Activated naive CD8-positive, alpha-beta T cell treated with anti-CD3 and anti-CD28 coated beads, Interleukin-2, amount 50 U/mL, for 24 hours (primary cell): ENCODE measurements at places on chromosomes 2 and 18.

- no peaks in the 10 kb centered on the region for H3K27me3 ChIP-seq
- H3K4me1 ChIP-seq = peaks cover 44% of the 10 kb centered on the region
- peaks cover 10% of the 10 kb centered on the region for H3K36me3 ChIP-seq
- peak overlapping the region; percentile 89 for H3K27ac ChIP-seq
- H3K4me3 ChIP-seq = peak overlapping the region; percentile 97
Measured at GRCh38 chr2:197516393-197516761, 511 bp downstream of the MOB4 start.

DNA sequence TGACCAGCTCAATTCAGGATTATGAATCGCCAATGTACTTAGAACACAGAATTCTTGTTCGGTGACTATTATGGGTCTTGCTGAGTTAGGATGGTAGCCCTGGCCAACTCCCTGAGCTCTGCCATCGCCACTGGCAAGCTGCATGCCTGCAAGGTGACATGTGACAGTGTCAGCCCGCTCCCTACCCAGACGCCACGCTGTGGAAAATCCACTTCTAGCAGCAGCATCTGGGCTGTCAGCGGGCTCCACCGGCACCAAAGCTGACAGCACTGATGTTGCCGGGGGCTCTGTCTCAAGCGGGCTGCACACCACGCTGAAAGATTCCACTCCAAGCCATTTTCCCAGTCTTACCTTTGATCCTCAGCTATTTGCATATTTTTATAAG, 100.7 kb downstream of the MYT1L start:
- no peak overlapping the region for H3K27ac ChIP-seq
- H3K27me3 ChIP-seq = no peaks in the 10 kb centered on the region
- H3K4me1 ChIP-seq = no peaks in the 10 kb centered on the region
- H3K4me3 ChIP-seq = no peak overlapping the region
- DNase-seq = no peak

DNA sequence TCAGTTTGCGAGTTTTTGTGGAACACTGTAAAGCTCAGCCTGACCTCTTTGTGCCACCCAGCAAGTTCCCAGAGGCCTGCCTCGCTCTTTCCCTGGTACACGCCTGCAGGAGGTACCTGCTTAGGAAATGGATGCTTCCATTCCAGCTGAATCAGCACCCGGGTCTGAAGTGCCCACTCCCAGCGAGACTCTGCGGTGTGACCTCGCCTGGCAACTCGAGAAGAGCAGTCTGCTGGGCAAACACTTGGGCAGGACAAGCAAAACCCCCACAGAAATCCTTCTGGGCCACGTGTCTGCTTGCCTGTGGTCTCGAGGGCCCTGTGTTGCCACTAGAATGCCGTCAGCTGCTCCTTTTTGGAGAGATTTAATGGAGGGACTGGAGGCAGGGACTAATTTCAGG, 127.6 kb downstream of the MAPK4 start:
- H3K27me3 ChIP-seq = peaks cover 3% of the 10 kb centered on the region
- H3K27ac ChIP-seq = no peak overlapping the region
- H3K4me1 ChIP-seq = no peaks in the 10 kb centered on the region

DNA sequence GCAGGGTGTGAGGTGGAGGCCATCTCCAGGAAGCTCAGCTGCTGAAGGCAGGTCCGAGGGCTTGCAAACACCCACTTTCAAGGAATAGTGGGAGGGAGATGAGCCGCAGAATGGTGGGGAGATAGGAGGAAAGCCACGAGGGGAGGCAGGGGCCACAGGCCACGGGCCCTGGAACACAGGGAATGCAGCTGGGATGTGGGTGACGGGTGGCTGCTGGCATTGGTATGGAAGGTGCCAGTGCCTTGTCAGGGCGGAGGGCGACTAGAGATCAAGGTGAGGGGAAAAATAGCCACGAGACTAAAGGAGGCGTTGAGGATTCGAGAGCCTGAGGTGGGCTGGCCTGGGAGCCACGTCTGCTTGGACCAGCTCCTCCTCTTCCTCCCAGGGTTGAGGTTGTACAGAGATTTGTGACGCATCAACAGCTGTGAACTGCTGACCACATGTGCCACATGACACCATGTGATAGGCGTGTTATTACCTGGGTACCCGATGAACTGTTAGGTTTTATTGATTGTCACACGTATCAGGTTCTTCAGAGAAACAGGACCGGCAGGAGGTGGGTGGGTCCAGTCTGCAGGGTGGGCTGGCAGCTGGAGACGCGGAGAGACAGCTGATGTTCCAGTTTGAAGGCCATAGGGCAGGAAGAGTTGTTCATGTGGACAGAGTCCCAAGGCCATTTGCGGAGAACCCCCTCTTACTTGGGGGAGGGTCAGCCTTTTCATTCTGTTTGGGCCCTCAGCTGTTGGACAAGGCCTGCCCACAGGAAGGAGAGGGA, 9.9 kb downstream of the IMPA2 start:
- H3K27me3 ChIP-seq = no peaks in the 10 kb centered on the region
- no peak for DNase-seq
- H3K27ac ChIP-seq = no peak overlapping the region
- H3K36me3 ChIP-seq = no peaks in the 10 kb centered on the region
- peaks cover 8% of the 10 kb centered on the region for H3K4me1 ChIP-seq
- no peak overlapping the region for H3K4me3 ChIP-seq

DNA sequence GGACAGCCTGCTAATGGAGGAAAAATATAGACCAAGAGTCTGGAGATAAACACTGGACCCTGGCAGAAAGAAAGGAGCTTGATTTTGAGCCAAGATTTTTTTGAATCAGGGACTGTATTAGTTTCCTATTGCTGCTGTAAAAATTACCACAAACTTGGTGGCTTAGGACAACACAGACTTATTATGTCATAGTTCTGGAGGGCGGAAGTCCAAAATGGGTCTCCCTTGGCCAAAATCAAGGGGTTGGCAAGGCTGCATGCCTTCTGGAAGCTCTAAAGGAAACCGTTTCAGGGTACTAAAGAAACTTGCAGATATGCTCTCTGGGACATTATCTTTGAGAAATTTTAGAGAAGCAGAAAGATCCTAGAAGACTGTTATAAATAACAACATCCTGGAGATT, 140.1 kb downstream of the BABAM2 start:
- no peaks in the 10 kb centered on the region for H3K27me3 ChIP-seq
- no peak overlapping the region for H3K27ac ChIP-seq
- peaks cover 17% of the 10 kb centered on the region for H3K36me3 ChIP-seq
- no peak overlapping the region for H3K4me3 ChIP-seq
- peaks cover 3% of the 10 kb centered on the region for H3K4me1 ChIP-seq
- DNase-seq = no peak

DNA sequence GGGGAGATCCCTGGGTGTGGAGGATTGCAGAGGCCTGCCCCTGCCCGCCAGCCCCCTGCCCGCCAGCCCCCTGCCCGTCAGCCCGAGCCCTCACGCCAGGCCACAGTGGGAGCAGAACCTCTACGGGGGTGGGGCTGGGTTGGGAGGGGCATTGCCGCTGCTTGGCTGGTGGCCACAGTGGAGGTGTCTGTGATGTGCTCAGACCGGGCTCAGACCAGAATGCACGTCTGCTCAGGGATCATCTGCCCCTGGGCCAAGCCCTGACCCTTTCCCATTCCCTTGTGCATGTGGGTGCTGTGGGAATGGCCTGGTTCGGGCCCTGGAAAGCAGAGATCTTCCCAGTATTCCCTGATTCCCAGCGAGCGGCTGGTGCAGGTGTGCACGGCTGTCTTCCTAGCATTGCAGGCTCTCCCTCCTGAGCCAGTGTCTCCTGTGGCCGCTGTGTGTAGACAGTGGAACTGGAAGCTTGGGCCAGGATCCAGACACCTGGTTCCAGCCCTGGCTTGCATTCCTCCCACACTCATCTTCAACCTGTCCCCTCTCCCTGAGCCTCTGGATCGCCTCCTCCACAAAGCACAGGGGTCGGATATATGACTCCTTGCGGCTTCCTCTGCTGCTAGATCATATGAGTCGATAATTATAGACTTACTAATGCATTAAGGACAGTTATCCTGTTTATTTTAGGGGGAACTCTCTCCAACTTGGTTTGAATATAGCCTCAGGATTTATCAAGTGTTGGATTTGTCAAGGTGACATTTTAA, 161.6 kb downstream of the LDLRAD4 start:
- H3K4me1 ChIP-seq = peaks cover 86% of the 10 kb centered on the region
- H3K36me3 ChIP-seq = no peaks in the 10 kb centered on the region
- DNase-seq = no peak
- peak overlapping the region; percentile 41 for H3K27ac ChIP-seq
- H3K4me3 ChIP-seq = no peak overlapping the region

- no peaks in the 10 kb centered on the region for H3K36me3 ChIP-seq
- DNase-seq = no peak
- H3K4me3 ChIP-seq = no peak overlapping the region
- H3K27ac ChIP-seq = no peak overlapping the region
- peaks cover 14% of the 10 kb centered on the region for H3K4me1 ChIP-seq
- peaks cover 82% of the 10 kb centered on the region for H3K27me3 ChIP-seq
Measured at GRCh38 chr2:104846786-104847585, 6.9 kb upstream of the POU3F3 start.
